ENCODE measurements at places on chromosomes 11 and 22. TPM values are rescaled to one million over a fixed set of nuclear protein-coding genes. Genes with fewer than 3 reads are reported as not detected.

The MFRP gene
- total RNA-seq: not detected

The SAA2 gene
- not detected for total RNA-seq

The ANO5 gene
- 1.4 TPM for total RNA-seq

The OR8D4 gene
- not detected for total RNA-seq

The ABCC8 gene
- total RNA-seq: 2.3 TPM

The FOLH1 gene
- not detected for total RNA-seq

The ARVCF gene
- 2.2 TPM for total RNA-seq

The RAC2 gene
- total RNA-seq: 0.22 TPM

The PYGM gene
- total RNA-seq: 0.54 TPM

The LINC01488 gene
- 0.05 TPM for total RNA-seq

The RASL10A gene
- total RNA-seq: 0.42 TPM

The FADS2 gene
- 284 TPM for total RNA-seq

The TAGLN gene
- total RNA-seq: 61.4 TPM

The RNF121 gene
- total RNA-seq: 62.8 TPM

The QSER1 gene
- total RNA-seq: 18.8 TPM

The OR52A5 gene
- total RNA-seq: not detected
